ENCODE measurements at places on chromosomes 5 and 9.

GRCh38 chr9:93301911-93302541 lies 118.1 kb downstream of the WNK2 start:
- no peak for DNase-seq

GRCh38 chr5:107195890-107196395 lies 474.8 kb downstream of the EFNA5 start:
- DNase-seq, result no peak

DNA sequence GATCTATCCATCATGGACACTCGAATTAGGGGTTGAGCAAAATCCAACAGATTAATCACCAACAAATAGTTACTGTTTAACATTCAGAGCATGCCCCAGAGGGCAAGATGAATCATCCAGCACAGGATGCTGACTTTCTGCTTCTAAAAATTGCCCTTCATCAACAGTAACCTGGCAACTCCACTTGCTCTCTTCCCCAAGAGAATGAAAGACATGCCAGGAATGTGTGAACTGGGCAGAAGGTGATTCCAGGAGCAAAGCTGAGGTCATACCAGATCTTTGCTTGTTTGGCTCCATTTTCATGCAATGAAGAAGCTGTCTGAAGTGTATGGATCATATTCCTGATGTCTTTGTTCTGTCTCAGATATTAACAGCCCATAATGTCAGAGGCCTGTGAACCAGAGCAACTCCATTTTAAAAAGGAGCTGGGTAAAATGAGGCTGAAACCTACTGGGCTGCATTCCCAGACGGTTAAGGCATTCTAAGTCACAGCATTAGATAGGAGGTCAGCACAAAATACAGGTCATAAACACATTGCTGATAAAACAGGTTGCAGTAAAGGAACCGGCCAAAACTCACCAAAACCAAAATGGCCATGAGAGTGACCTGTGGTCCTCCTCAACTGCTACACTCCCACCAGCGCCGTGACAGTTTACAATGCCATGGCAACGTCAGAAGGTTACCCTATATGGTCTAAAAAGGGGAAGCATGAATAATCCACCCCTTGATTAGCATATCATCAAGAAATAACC lies 2.5 kb upstream of the ZNF367 start:
- DNase-seq, result peak; percentile 75

- no peak for DNase-seq
Measured at GRCh38 chr9:74443036-74443750, 53.9 kb upstream of the RORB start.

DNA sequence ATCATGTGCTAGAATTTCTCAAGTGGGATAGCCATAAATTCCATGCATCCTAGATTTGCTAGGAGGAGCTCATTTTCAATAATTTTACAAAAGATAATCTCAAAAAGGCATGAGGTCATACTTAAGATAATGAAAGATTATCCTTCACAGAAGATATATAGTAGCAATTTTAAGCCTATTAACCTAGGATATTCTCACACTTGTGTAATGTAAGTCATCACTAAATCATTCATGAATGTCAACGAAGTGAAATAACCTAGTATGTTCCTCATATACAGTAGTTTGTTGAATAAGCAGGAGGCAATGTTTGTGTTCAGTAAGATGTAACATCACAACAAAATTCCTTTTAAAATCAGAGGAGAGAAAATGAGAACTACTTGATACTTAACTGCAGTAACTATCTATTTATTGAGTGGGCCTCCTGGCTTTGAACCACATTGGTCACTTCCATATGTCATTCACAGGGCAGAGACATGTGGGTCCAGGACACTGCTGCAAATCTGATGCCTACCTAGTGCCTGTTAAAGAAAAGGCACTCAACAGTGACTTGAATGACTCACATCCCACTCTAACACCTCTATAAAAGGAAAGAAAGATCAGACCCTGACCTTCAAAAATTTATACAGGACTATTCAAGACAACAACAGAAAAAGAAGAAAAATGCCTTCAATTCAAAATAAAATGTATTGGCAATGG lies 8.2 kb downstream of the LIFR start:
- DNase-seq, result no peak

- DNase-seq, result no peak
Measured at GRCh38 chr5:28691526-28691925, 1653.1 kb upstream of the CDH9 start.

DNA sequence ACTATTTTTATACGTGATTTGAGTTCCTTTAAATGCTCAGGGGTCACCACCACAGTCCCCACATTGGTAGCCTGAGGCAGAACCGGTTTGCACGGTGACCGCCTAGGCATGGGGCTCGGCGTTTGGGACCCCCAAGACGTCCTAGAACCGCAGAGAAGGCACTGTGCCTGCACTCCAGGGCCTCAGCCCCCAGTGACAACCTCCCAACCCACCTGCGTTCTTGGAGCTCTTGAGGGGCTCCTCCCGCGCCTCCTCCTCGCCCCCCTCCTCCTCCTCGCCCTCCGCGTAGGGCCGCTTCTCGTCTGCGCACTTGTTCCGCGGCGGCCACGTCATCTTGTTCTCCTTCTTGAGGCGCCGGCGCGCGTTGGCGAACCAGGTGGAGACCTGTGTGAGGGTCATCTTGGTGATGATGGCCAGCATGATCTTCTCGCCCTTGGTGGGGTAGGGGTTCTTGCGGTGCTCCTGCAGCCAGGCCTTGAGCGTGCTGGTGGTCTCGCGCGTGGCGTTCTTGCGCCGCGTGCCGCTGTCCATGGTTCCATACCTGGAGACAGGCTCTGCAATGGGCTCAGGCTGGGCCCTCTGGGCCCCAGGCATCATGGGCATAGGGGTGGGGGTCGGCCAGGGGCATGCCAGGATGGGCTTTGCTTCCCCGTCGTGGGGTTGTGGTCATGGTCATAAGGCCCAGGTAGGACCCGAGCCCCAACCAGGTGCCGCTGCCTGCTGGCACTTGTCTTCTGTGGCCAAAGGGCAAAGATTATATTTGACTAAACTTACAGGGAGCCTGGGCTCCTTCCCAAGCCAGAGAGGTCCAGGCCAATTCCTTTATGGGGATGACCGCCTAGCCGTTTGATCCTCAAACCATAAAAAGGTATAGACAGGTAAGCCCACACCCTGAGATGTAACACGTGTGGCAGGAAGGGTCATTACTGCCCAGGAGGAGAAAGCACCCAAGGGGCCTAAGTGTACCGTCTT lies 3.1 kb downstream of the IRX4 start:
- no peak for DNase-seq

GRCh38 chr5:76469656-76470290 lies 66.7 kb downstream of the IQGAP2 start:
- DNase-seq, result no peak

DNA sequence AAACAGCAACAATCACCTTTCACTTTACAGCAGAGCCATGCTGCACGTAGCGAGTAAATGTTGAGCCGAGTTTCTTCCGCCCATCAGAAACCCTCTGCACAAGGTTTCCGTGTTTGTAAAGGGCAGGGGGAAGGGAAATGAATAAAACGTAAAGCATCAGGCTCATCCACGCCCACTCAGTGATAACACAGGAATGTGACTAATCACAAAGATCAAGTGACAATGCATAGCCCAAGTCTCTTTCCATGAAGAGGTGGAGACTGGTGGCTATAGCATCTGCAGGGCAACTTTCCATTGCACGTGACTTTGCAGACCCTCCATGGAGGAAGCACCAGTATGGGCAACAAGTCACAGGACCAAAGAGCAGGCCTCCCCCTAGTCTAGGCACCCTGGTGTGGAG lies 56.6 kb downstream of the CAMSAP1 start:
- no peak for DNase-seq

GRCh38 chr9:2319421-2319820 lies 302.2 kb upstream of the VLDLR start:
- DNase-seq, result no peak

GRCh38 chr9:88302579-88303324 lies 85.5 kb upstream of the SPIN1 start:
- DNase-seq, result no peak
